C1 segment of cervical spinal cord (tissue), 14 donors: ENCODE measurements at places on chromosomes 7 and 10.

- DNase-seq, result no peak
Measured at GRCh38 chr10:127755753-127756152, 18.8 kb downstream of the FOXI2 start.

DNA sequence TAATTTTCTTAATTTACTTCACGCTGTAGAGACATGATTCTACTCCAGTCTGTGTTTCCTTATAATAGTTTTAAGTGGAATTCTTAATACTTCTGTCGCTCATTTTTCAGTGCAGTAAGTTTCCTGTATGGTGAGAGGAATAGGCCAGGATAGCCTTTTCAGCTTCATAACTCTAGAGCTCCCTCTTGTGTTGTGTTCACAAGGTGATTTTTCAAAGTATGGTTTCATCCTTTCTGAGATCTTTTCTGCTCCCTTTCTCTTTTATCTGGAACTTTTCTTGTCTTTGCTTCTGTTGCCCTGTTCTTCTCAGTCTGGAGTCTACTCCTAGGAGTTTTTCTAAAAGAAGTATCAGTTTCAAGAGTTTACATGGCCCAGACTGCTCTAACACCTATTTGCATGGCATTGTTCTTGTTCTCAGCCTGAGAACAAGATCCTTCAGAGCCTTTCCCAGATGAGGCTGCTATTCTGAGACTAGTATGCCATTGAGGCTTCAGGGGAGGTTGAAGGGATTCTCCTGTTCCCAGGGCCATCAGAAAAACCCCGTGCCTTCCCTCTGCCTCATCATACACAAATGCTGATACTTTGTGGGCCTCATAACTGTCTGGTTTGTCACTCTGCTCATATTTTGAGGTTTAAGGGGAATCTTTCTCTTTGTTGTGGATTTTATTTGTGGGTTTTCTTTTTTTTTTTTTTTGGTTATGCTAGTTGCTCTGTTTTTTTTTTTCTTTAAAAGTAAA, 21.8 kb downstream of the NET1 start:
- DNase-seq, result no peak

- DNase-seq, result no peak
Measured at GRCh38 chr7:105611856-105612775, 30.8 kb upstream of the EFCAB10 start.

GRCh38 chr7:39451901-39452300, 114.3 kb upstream of the YAE1 start:
- DNase-seq, result no peak

- DNase-seq, result no peak
Measured at GRCh38 chr7:155356323-155357105, 58.8 kb downstream of the INSIG1 start.

DNA sequence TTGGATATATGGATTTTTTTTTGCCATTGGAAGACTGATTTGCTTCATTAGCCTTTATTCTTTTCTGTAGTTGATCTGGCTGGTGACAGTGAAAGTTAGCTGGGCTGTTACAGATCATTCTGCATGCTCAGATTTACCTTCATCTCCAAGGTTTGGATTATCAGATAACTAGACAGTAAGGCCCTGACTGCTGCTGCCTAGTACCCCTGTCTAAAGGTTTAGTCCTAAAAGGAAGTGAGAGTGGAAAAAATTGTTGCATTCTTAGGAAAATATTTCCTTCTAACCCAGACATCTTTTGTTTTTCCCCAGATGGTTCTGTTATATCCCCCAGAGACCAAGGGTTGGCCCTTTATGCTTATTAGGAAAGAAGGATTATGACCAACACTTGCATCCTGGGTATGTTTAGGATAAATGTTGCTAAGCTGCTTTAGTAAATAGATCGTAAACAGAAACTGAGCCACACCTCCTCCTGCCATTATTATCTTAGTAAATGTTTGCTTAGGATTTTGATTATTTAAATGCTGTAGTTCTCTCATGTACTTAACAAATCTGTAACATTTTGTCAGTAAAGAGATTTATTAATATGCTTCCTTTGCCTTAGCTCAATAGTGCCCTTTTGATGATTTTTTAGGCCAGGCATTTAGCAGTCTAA, 44.4 kb downstream of the MCU start:
- DNase-seq, result no peak

GRCh38 chr7:66899552-66900280, 21.3 kb upstream of the TMEM248 start:
- no peak for DNase-seq

DNA sequence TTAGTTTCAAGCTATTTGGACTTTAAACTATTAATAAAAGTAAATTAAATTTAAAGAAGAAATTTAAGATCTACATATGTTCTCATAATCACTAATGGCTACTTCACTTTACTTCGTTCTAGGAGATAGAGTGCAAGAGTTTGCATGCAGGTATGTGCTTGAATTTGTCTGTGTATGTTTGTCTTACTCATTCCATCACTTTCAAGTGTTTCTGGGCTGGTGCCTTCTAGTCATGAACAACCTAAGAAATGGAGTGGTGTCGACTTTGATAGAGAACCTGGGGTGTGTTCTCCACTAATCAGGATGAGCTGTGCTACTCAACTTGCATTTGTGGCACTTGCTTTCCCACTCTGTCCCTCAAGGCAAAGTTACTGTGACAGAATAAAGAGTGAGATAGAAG, 169.9 kb downstream of the KCND2 start:
- DNase-seq, result no peak

GRCh38 chr7:151373599-151373998, 32.0 kb downstream of the NUB1 start:
- DNase-seq, result no peak

DNA sequence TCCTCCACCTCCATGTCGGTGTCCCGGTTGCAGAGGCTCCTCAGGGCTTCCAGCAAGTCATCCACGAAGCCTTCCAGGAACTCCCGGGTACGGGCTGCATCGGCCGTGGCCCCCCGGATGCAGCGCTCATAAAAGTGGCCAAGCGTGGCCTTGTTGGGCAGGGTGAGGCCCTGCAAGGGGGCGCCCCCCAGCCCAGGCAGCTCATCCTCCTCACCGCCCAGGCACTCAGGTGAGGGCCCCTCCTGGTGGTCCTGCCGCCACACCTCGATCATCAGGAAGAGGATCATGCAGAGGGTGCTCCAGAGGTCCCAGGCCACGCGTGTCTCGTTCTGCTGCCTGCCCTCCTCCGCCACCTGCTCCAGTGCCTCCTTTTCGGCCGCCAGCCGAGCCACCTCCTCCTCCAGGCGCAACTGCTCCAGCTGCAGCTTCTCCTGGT, 22.8 kb downstream of the ITPRIP start:
- DNase-seq, result no peak

DNA sequence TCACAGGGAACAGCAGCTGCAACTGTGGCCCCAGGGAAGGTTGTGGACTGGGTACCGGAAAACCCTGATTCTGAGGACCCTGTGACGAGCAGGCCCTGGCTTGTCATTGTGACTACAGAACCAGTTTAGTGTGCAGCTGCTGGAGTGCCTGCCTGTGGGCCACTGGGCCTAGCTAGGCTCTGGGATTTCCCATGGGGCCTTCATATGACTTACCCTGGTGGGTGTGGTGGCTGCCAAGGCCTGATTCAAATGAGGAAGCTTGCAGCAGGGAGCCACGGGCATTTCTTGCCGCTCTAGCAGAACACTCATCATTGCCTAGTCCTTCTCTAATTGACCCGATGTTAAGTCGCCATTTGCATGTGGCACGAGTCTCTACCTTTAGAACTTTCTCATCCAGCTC, 14.7 kb upstream of the CAMK2G start:
- peak; percentile 19 for DNase-seq

DNA sequence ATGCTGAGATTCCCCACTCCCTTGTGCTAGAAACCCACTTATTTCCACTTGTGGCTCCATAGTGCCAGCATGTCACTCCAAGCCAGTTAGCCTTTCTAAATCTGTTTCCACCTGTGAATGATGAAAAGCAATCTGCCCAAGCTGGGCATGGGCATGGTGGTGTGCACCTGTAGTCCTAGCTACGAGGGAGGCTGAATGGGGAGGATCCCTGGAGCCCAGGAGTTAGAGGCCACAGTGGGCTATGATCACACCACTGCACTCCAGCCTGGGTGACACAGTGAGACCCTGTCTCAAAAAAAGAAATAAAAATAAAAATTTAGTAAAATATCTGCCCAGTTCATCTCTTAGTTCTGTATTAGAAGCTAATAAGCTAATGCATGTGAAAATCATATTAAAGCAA, 5.0 kb upstream of the PTF1A start:
- DNase-seq, result no peak

- no peak for DNase-seq
Measured at GRCh38 chr10:6938384-6938783, 358.3 kb upstream of the PRKCQ start.

DNA sequence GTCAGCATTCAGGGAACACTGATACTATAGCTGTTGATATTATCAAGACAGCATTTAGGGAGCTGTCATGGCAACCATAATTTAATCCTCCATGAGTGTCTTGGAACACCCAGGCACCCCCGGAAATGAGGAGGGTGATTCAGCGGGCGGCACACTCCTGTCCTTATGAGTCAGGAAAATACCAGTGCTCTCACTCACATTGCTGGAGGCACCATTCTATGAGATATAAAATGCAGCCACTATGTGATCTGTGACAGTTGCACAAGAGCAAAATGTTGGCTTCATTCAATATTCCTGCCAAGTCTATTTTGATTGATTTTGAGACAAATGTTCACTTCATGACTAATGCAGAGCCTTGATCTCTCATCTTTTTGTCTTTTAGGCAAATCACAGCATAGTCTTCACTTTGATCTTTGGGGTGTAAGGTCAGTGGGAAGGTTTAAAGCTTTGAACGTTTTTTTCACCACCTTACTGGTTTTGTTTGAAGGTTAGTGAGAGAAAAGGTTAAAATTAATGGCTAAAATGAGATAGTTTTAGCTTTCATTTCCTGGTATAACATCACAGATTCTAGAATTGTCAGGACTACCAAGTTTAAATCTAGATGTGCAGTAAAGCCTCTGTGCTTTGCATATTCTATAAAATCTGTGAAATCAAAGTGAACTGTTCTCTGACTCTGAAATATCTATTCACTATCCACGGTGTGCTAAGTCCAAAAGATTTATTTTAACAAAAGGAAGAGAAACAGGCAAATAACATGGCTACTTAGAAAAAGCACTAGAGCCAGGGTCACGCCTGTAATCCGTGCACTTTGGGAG, 12.4 kb upstream of the ARHGAP12 start:
- no peak for DNase-seq

DNA sequence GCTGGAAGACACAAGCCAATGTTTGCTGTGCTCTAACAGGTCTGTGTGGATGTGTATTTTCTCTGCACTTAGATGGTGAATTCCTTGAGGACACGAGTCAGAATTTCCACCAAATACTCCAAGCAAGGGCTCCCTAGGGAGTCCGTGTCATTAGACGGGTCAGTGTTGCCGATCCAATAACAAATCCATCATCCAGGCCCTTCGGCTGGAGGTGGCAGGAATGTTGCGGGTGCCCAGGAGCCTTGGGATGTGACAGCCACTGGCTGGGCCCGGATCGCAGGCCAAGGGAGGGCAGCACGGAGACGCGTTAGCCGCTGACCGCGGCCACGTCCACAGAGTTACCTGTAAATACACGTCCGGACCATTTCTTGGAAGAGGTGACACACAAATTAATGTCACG, 186.8 kb downstream of the WDR37 start:
- DNase-seq, result no peak

- DNase-seq, result no peak
Measured at GRCh38 chr10:80454513-80455460, 677 bp downstream of the TSPAN14 start.

DNA sequence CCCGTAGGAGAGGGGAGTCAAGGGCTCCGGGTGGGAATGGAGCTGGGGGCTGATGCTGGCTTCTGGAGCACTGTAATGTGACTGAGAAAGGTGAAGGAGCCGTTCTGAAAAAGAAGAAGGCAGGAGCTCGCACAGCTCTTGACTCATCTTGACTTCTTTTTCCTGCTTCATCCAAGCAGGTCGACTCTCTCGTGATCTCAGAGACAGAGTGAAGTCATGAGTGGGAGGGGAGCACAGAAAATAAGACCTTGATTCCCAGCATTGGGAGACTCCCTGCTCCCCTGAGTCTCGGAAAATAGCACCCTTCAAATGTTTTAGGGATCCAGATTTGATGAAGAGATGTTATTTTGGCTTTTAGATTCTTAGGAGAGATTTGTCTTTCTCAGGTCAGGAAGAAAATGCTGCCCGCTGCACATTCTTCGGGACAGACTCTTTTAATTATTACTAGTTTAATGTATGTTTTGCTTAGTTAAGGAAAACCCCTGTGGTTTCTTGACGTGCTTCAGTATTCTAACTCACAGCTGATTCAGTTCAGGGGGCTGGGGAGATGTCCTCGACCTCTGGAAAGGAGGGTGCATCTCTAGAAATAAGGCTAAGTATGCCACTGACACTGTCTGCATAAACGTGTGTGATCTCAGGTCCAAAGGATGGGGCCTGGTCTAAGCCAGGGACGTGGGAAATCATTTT, 34.1 kb downstream of the EGFR start:
- DNase-seq, result no peak

GRCh38 chr10:15015451-15015850, 28.3 kb upstream of the OLAH start:
- no peak for DNase-seq

GRCh38 chr10:44070282-44070681, 314.6 kb downstream of the CXCL12 start:
- DNase-seq, result peak; percentile 29

DNA sequence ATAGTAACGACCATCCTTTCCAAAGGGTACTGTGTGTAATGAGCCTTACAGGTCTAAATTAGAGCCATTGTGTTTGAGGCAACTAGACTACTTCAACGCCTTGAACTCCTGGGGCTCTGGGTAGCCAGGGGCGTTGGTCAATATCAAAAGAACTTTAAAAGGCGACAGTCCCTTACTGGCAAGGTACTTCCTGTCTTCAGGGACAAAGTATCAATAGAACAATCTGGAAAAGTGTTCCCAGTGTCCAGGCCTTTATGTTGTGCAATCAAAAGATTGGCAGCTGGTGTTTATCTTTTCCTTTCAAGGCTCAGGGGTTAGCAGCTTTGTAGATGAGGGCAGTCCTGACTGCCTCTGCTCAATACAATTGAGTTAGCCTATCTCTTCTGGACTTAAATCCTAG, 284.3 kb downstream of the PARD3 start:
- DNase-seq, result no peak

- DNase-seq, result no peak
Measured at GRCh38 chr10:75640803-75641202, 209.4 kb downstream of the LRMDA start.

- DNase-seq, result no peak
Measured at GRCh38 chr10:74071157-74071556, 73.2 kb downstream of the VCL start.

DNA sequence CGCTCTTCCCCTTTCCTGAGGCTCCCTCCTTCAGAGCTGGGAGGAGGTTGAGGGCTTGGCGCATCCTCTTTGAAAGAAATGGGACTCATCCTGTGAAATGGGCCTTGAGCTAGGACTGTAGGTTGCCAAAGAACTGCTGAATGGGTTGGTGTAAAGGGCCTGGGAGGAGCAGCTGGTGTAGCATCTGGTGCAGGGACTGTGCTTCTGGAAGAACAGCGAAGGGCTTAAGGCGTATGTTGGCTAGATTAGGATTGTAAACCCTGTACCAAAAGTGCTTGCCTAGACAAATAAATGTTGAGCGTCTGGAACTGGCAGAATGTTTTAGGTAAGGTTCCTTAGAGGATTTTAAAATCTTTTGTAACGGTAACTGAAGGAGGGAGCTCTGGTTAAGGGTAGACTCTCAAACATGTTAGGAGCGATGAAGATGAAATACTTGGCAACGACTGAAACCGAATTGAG, 563 bp downstream of the STAM start:
- no peak for DNase-seq
